ENCODE measurements at places on chromosomes 3 and 15. TPM values are rescaled to one million over a fixed set of nuclear protein-coding genes. Genes with fewer than 3 reads are reported as not detected.

SLC26A6 gene
- 14.1 TPM for total RNA-seq

LRRIQ4 gene
- total RNA-seq: not detected

ABTB1 gene
- 31.7 TPM for total RNA-seq

IGSF11 gene
- total RNA-seq: 3.1 TPM

CRTAP gene
- total RNA-seq: 93.4 TPM

DNA sequence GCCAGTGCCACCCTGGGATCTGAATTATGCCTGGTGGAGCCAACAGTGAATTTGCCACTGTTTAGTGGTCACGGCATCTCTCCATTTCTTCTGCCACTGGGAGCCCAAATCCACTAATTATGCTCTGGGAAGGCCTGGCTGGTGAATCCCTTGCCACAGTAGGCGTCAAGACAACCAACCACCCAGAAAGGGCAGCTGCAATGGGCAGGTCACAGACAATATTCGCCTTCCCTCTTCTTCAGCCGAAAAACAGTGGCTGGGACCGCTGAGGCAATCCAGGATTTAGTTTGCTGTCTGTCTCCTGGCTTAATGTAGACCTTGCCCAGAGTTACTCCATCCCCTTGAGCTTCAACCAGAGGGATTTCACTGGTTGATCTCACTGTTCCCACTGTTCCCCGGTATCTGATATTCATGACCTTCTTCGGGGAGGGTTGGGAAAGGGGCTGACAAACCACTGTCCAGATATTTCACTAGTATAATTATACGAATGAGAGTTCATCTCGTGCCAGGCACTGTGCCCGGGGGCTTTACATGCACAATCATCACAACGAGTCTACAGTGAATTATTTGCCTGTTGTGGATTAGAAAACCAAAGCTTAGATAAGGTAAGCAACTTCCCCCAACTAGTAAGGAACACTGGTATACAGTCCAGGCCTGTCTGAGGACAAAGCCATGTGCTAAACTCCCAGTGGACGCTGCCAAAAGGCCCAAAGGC lies 49.9 kb upstream of the RAB6B start:
- DNase-seq: no peak
